ENCODE measurements at places on chromosomes 11 and 22.

GRCh38 chr11:78354408-78355308, 63.0 kb downstream of the GAB2 start:
- DNase-seq: no peak

DNA sequence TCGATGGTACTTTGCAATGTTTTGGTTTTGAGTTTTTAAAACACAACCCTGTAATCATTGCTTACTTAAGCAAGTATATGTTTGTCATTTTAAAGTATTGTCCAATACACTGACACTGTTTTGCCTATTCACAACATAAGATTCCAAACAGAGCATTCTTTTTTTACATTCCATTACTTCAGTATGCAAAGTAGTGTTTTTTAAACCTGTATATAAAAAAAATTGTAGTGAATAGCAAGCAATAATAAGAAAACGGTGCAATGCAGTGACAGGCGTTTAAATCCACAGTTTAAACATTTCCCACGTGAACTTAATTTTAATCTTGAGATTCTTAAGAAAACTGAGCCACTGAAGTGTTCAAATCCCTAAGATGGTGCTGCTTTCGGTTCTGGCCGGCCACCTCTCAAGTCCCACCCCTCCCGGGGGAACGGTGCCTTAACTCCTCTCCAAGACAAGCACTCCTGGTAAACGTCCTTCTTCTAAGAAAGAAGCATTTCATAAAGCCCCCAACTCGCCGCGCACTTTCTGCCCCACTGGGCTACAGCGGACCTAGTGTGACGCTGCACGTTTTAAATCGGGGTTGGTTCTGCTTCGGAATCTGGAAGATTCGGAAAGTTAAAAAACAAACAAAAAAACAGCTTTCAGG, 2.9 kb downstream of the PGR start:
- DNase-seq: peak; percentile 21

DNA sequence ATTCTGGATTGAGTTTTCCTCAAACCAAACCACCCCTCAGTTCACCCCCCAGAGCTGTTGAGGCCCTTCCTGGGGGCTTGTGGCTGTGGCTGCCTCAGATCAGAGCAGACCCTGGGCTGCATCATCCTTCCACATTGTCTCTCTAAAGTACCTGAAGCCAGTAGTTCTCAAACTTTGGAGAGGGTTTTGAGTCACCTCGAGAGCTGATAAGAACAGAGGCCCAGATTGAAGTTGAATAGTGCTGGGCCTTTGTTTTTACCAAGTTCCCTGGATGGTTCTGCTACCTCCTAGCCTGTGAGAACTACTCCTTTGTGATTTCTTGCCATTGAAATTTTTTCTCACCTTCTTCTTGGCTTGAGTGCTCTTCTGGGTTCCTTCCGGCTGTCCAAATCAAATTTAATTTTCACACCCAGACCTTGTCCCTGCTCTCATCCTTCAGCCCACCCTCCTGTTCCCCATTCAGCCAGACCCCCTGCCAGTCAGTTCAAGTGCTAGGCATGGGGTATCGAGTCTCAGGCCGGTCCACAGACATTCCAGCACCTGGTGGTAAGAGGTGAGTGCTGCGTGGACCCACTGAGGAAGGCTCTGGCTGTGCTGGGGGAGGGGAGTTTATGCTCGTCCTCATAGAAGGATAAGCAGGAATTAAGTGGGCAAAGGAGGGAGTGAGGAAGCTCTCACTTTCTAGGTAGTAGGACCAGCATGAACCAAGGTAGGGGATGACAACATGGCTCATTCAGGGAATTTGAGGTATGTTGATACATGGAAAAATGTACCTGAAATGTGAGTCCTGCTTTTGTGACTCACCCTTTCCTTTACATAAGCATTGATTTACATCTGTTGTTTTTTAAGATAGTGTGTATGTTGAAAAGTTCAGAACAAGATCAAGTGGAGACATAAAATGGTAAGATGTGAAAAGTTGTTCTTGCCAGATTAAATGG, 116.5 kb downstream of the PTPRJ start:
- no peak for DNase-seq

DNA sequence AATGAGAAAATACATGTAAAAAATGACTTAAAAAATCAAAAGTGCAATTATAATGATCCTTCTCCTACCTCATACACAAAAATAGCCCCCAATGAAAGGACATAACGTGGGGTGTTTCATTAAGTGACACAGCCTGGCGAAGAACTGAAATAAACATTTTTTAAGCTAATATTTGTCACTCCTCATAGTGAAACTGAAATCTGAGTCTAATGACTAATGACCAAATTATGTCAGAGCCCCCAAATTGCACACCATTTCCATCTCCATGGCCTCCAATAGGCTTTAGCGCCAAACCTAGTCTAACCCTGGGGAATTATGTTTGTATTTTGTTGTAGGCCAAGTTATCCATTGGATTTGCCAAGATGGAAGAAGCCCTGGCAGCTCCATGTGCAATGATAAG, 119.1 kb downstream of the WT1 start:
- DNase-seq: no peak

- DNase-seq: no peak
Observed at GRCh38 chr11:108751444-108751843, 86.6 kb downstream of the DDX10 start.

GRCh38 chr11:34564406-34564805, 50.8 kb upstream of the ELF5 start:
- DNase-seq: no peak

- no peak for DNase-seq
Observed at GRCh38 chr11:47997063-47998053, 17.0 kb downstream of the PTPRJ start.

GRCh38 chr11:27873664-27874063, 173.4 kb upstream of the BDNF start:
- DNase-seq: no peak
